CD8-positive, alpha-beta memory T cell (primary cell): ENCODE measurements at places on chromosomes 2 and 18. TPM values are rescaled to one million over a fixed set of nuclear protein-coding genes. Genes with fewer than 3 reads are reported as not detected.

The UGT1A3 gene
- not detected for total RNA-seq

The IL1B gene
- not detected for total RNA-seq

The CROCC2 gene
- not detected for total RNA-seq

The CXXC1 gene
- total RNA-seq = 115 TPM

The FNDC4 gene
- total RNA-seq = not detected

The STON1 gene
- total RNA-seq = 0.89 TPM

The ERFE gene
- not detected for total RNA-seq

The CYP1B1 gene
- total RNA-seq = 19.4 TPM

The SERPINB3 gene
- total RNA-seq = not detected

GRCh38 chr18:56283316-56283715 is 355.1 kb downstream of the TXNL1 start:
- no peak for DNase-seq
- no peaks in the 10 kb centered on the region for H3K36me3 ChIP-seq
- H3K4me3 ChIP-seq = no peak overlapping the region
- no peaks in the 10 kb centered on the region for H3K27me3 ChIP-seq

DNA sequence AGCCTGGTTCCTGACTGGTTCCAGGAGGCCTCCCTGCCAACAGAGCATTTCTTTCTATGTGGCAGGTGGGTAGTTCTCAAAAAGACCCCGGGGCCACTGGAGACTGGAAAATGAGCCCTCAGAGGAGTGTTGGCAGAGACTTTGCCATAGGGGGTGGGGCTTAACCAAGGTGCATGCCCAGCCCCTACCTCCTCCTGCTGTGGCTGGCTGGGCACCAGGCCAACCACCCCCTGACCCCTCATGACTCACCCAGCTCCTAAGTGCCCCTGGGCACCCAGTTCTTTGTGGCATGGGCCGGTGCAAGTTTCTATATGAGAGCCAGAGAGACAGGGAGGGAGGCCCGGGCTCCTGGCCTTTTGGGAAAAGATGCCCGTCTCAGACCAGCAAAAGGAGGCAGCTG is 98.2 kb upstream of the SMAD2 start:
- no peak overlapping the region for H3K4me3 ChIP-seq
- no peak overlapping the region for H3K27ac ChIP-seq
- DNase-seq = no peak

DNA sequence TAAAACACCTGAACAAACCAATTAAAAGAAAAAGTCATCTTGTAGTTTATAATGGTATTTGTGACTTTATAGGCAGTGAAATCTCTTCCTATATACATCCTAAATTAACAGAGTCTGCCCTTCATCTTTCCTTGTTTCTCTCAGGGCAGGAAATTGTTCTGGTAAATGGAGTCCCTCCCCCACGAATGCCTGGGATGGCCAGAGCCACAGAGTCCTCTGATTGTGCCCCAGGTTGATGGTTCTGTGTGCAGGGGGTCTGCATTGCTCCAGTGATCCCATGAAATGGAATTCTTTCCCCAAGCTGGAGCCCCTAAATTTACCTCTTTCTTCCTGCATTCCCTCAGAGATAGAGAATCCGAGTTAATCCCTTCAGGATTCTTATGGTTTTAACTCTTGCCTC is 155.5 kb downstream of the MTX2 start:
- H3K27ac ChIP-seq = no peak overlapping the region
- H3K4me1 ChIP-seq = no peaks in the 10 kb centered on the region
- no peak for DNase-seq
- H3K4me3 ChIP-seq = no peak overlapping the region

- no peaks in the 10 kb centered on the region for H3K36me3 ChIP-seq
- H3K4me1 ChIP-seq = no peaks in the 10 kb centered on the region
- H3K27me3 ChIP-seq = no peaks in the 10 kb centered on the region
- no peak overlapping the region for H3K27ac ChIP-seq
- DNase-seq = no peak
- no peak overlapping the region for H3K4me3 ChIP-seq
Measured at GRCh38 chr2:44135296-44135695, 33.4 kb upstream of the PPM1B start.

DNA sequence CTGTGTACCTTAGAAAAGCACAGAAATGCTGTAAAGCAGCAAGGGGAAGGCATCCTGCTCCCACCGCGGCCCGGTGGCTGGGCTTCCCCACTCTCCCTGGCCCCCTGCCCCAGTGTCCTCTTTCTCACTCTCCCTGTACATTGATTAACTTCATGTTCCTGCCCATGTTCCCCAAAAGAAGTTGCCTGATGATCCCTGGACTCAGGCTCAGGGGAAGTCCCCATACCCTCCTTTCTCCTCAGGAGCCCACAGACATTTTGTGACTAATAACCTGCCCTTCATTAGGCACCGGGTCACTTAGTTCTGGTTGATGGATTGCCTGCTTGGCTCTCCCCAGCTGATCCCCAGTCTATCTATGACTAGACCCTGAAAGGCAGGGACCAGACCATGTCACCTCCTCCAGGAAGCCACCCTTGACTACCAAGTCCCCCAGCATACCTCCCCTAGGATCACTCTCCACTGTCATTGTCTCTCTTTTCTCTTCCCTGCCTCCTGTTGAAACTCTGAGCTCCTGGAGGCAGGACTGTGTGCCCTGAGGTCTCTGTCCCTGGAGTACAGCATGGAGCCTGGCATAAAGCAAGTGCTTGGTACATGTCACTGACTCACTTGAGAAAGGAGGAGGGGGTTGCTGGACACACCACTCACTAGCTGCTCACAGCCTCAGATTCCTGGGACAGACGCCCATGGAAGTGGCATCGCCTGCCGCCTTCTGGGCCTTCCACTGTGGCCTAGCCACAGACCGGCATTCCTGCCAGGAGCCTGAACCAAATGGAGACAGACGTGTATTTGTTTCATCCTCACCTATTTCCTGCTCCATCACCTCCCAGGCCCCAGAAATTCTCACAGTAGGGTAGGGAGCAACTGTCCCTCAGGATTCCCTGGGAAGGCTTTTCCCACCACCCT is 13.5 kb downstream of the MALL start:
- H3K27me3 ChIP-seq = no peaks in the 10 kb centered on the region
- no peak for DNase-seq
- H3K4me3 ChIP-seq = no peak overlapping the region

GRCh38 chr18:37611614-37612279 is 46.1 kb upstream of the CELF4 start:
- H3K27ac ChIP-seq = no peak overlapping the region
- H3K4me3 ChIP-seq = no peak overlapping the region
- H3K36me3 ChIP-seq = no peaks in the 10 kb centered on the region
- H3K27me3 ChIP-seq = no peaks in the 10 kb centered on the region
- DNase-seq = no peak

DNA sequence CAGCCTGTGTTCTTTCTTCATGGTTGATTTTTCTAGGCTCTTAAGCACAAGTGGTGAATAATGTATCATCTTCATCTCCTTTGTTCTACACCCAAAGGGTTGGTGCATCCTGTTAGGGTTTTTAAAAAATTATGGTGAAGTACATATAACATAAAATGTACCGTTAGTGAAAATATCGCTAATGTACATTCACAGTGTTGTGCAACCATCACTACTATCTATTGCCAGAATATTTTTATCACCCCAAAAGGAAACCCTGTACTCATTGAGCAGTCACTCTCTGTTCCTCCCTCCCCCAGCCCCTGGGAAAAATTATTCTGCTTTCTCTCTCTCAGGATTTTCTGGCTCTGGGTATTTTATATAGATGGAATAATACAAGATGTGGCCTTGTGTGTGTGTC is 98.5 kb downstream of the PRKCE start:
- no peaks in the 10 kb centered on the region for H3K27me3 ChIP-seq
- H3K4me1 ChIP-seq = no peaks in the 10 kb centered on the region
- no peaks in the 10 kb centered on the region for H3K36me3 ChIP-seq
- no peak overlapping the region for H3K4me3 ChIP-seq
- no peak overlapping the region for H3K27ac ChIP-seq

DNA sequence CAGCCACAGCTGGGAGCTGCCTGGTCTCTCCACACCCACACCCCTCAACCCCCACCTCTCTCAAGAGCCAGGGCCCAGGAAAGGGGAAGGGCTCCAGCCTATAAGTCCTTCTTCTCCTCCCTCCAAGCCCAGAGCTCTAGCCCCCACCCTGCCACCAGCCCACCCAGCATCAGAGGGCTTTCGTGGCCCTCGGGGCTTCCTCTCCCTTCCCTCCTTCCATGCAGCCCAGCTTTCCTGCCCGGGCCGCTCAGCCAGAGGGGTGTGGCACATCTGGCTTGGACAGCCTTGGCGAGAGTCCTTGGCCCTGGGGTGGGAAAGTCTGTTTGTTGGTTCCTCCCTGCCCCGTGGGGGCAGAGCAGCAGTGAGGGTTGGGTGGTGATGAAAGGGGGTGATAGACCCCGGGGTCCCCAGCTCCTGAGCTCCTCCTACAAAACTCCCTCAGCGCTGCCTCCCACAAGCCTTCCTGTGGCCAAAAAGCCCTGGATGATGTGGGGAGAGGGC is 7.0 kb downstream of the TNS1 start:
- no peak overlapping the region for H3K27ac ChIP-seq
- H3K27me3 ChIP-seq = no peaks in the 10 kb centered on the region
- no peaks in the 10 kb centered on the region for H3K36me3 ChIP-seq
- H3K4me1 ChIP-seq = no peaks in the 10 kb centered on the region
- no peak overlapping the region for H3K4me3 ChIP-seq

DNA sequence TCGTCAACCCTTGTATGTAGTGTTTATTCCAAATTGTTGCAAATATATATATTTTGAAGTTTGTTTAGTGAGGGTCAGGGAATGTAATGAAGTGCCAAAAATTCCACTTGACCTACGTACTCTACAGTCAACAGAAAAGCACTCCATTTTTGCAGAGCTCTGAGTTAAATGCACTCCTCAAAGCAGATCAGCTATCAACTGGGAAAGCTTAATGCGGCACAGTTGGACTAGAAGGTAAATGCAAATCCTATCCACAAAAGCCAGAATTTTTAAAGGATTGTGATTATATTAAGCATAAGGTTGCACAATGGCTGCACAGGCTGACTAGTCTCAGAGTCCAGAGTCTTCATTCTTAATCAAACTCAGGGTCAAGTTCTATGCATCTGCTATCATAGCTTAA is 577.1 kb downstream of the ARHGAP15 start:
- H3K27me3 ChIP-seq = no peaks in the 10 kb centered on the region
- no peaks in the 10 kb centered on the region for H3K4me1 ChIP-seq
- no peak overlapping the region for H3K4me3 ChIP-seq
- H3K27ac ChIP-seq = no peak overlapping the region

GRCh38 chr2:61702088-61702467 is 151.8 kb downstream of the FAM161A start:
- H3K27ac ChIP-seq = no peak overlapping the region
- no peaks in the 10 kb centered on the region for H3K27me3 ChIP-seq
- H3K36me3 ChIP-seq = no peaks in the 10 kb centered on the region

- no peak for DNase-seq
- H3K4me1 ChIP-seq = no peaks in the 10 kb centered on the region
- no peak overlapping the region for H3K27ac ChIP-seq
- H3K4me3 ChIP-seq = no peak overlapping the region
- H3K36me3 ChIP-seq = no peaks in the 10 kb centered on the region
- no peaks in the 10 kb centered on the region for H3K27me3 ChIP-seq
Measured at GRCh38 chr18:27942706-27943105, 234.2 kb downstream of the CDH2 start.

- no peaks in the 10 kb centered on the region for H3K27me3 ChIP-seq
- no peaks in the 10 kb centered on the region for H3K36me3 ChIP-seq
- H3K4me3 ChIP-seq = no peak overlapping the region
- H3K27ac ChIP-seq = no peak overlapping the region
- DNase-seq = no peak
Measured at GRCh38 chr2:160229591-160229990, 29.5 kb upstream of the ITGB6 start.

DNA sequence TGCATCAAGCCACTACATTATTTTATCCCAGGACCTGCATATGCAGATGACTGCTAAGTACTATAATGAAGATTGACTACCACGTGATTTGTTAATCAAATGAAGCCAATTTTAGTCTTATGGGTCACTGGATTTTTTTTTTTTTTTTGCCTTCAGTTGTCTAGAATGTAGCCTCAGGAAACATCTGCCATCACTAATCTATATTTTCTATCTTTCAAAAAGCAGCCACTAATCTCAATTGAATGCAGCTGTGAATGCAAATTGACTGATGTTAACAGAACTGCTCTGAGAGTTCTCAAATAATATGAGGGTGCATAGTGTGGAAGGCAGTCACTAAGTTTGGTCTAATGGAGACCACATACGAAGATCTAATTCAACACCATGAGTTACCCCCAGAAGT is 106.3 kb downstream of the ABCA12 start:
- H3K4me3 ChIP-seq = no peak overlapping the region
- H3K36me3 ChIP-seq = no peaks in the 10 kb centered on the region
- no peak overlapping the region for H3K27ac ChIP-seq

GRCh38 chr2:40164736-40165508 is 287.0 kb downstream of the SLC8A1 start:
- H3K4me1 ChIP-seq = no peaks in the 10 kb centered on the region
- H3K27ac ChIP-seq = no peak overlapping the region
- no peak for DNase-seq
- H3K4me3 ChIP-seq = no peak overlapping the region
- no peaks in the 10 kb centered on the region for H3K27me3 ChIP-seq

- no peaks in the 10 kb centered on the region for H3K36me3 ChIP-seq
- DNase-seq = no peak
- no peaks in the 10 kb centered on the region for H3K27me3 ChIP-seq
Measured at GRCh38 chr2:149278161-149278871, 52.1 kb upstream of the LYPD6 start.

DNA sequence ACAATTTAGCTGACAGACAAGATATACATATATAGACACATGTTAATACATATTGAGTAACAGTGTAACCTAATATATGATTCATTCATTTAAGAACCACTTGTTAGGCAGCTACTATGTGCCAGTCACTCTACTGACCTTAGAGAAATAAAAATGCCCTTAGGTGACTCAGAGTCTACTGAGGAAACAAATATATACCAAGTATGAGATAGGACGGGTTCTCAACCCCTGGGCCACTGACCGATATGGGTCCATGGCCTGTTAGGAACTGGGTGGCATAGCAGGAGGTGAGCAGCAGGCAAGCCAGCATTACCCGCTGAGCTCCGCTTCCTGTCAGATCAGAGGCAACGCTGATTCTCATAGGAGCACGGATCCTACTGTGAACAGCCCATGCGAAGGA is 14.8 kb downstream of the STRN start:
- H3K4me1 ChIP-seq = peaks cover 9% of the 10 kb centered on the region
- H3K27ac ChIP-seq = no peak overlapping the region
- DNase-seq = no peak
- no peak overlapping the region for H3K4me3 ChIP-seq

- no peak for DNase-seq
- no peaks in the 10 kb centered on the region for H3K36me3 ChIP-seq
Measured at GRCh38 chr18:31609886-31610285, 18.2 kb downstream of the TTR start.

GRCh38 chr2:100640431-100641124 is 77.8 kb downstream of the PDCL3 start:
- no peak for DNase-seq
- H3K27me3 ChIP-seq = no peaks in the 10 kb centered on the region
- no peak overlapping the region for H3K4me3 ChIP-seq
- no peak overlapping the region for H3K27ac ChIP-seq

DNA sequence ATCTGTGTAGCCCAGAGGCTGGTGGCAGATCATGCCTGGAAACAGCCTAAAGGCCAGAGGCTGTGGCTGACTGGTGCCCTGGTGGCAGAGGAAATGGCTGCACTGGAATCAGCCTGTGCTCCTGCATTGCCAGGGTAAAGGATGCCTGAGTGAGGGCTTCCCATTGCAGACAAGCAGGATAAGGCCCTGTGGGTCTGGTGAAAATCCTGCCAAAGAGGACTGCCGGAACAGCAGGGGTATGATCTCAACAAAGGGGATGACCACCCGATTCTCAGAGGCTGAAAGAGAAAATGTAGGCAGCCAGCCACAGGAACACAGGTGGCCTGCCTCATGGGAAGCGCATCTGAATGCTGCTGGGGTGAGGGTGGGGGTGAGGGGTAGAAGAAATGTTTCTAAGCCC is 48.2 kb downstream of the FBXO48 start:
- H3K4me1 ChIP-seq = peaks cover 38% of the 10 kb centered on the region
- DNase-seq = no peak
- no peaks in the 10 kb centered on the region for H3K27me3 ChIP-seq
